Stimulated activated CD8-positive, alpha-beta memory T cell treated with anti-CD3 and anti-CD28 coated beads, Interleukin-4, amount 100 ng/mL, for 1 hour (primary cell): ENCODE measurements at places on chromosomes 7 and 10.

GRCh38 chr7:82472966-82473365, 29.4 kb upstream of the CACNA2D1 start:
- DNase-seq, result no peak

- DNase-seq, result no peak
These were observed 11.0 kb downstream of the TWIST1 start for GRCh38 chr7:19106241-19107080.

GRCh38 chr7:129227646-129228578, 3.1 kb downstream of the AHCYL2 start:
- DNase-seq, result no peak

- no peak for DNase-seq
These were observed 750.7 kb downstream of the MAGI2 start for GRCh38 chr7:78702770-78703169.

DNA sequence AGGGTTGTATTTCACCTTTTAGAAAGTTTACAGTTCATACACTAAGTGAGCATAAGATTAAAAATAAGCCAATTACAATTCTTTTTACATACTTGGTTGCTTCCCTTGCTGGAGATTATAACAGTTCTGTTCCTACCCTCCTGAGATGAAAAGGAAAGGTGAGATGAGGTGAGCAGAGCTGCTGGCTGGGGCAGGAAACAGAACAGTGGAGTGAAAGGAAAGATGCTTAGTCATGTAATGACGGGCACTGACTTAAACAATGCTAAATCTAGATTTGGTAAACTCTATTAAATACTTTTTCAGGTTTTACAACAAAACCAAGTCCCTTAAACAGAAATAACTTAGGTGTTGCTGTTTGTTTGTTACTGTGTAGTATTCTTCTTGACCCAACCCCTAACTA, 19.9 kb upstream of the ZEB1 start:
- no peak for DNase-seq

DNA sequence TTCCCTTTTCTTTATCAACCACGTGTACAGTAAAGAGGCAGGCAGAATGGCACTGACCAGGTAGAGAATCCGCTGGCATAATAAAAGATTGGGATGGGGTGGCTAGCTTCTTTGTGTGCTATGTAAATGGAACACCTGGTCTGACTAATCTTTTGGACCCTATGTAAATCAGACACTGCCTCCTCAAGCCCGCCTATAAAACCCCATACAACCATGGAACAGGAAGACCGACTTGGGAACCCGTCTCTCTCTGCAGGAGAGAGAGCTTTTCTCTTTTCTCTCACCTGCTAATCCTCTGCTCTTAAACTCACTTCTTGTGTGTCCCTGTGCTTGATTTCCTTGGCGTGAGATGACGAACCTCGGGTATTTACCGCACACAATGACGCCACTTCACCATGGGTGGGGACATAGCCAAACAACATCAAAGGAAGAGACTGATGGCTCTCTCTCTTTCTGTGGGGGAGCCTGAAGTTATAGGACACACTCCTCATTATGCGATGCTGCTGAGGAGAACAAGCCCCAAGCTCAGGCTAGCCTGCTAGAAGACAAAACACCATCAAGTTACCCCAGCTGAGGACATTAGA, 94.2 kb downstream of the ARL5B start:
- no peak for DNase-seq

GRCh38 chr10:75035975-75036708, 75.3 kb upstream of the SAMD8 start:
- no peak for DNase-seq

DNA sequence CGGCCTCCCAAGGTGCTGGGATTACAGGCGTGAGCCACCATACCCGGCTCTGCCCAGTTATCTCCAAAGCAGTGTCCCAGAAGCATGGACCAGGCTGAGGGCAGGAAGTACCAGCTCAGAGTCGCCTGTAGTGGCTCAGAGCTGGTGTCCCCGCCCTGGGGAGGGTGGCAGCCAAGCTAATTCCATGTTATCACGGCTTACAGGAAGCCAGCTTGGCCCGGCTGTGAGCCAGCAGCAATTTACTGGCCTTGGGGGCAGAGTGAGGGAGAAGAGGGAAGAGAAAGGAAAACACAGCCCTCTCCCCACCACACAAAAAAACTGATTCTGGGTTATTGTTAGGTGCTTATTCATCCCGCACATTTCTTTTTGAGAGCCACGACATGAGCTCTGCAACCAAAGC, 88.1 kb downstream of the HIP1 start:
- no peak for DNase-seq

GRCh38 chr10:71970331-71970730, 6.1 kb downstream of the CHST3 start:
- no peak for DNase-seq

- DNase-seq, result no peak
These were observed 1.4 kb downstream of the SFR1 start for GRCh38 chr10:104123397-104123796.

- DNase-seq, result no peak
These were observed 552.7 kb upstream of the NRP1 start for GRCh38 chr10:33887188-33887587.

GRCh38 chr10:98340261-98340939, 72.4 kb upstream of the LOXL4 start:
- no peak for DNase-seq

GRCh38 chr10:16792675-16793074, 24.5 kb downstream of the RSU1 start:
- DNase-seq, result no peak

GRCh38 chr10:74156919-74157289, 5.9 kb downstream of the ADK start:
- DNase-seq, result no peak

GRCh38 chr7:102404005-102404861, 8.1 kb downstream of the PRKRIP1 start:
- DNase-seq, result no peak

DNA sequence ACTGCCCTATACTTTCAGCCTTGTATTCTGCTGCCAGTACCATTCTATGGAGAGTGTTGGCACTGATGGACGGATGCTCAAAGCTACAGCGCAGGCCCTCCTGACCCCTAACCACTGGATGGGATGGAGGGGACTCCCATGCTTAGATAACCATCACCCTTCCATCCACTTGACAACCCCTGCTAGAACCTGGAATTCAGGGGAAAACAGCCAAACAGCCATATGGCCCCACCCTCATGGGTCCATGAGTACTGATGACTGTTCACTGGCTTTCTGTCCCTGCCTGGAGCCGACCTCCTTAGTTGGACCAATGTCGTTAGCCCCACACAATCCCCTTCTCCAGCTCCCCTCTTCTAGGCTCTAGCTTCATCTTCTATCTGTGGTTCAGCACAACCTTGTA, 16.2 kb downstream of the DUSP5 start:
- DNase-seq, result no peak

GRCh38 chr10:78556705-78557432, 511.9 kb upstream of the ZMIZ1 start:
- no peak for DNase-seq

GRCh38 chr10:19944911-19945663, 128.9 kb downstream of the PLXDC2 start:
- no peak for DNase-seq

- DNase-seq, result no peak
These were observed 177.9 kb downstream of the PLXNA4 start for GRCh38 chr7:132398253-132398925.

GRCh38 chr7:157684157-157684908, 347.5 kb downstream of the DNAJB6 start:
- DNase-seq, result no peak

- DNase-seq, result no peak
These were observed 989 bp downstream of the ERLIN1 start for GRCh38 chr10:100184840-100185239.

DNA sequence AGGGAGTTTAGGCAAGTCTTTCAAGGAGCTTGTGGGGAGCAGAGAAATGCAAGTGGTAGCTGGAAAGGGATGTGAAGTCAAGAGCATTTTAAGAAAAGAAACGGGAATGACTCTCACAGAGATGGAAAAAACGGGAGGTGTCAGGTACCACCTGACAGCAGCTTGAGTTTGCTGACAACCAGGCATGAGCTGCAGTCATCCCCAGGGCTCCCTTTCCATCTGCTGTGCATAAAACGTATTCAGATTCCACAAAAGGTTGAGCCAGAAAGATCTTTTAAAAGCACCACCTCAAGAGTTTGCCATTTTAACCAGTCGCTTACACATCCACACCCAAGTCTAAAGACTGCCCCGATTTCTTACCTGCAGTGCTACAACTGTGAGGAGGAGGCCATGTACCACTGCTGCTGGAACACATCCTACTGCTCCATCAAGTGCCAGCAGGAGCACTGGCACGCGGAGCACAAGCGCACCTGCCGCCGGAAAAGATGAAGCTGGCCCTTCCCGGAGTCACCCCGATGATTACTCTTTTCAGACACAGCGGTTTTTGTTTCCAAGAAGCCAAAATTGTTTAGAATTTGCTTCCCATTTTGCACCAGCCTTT, 116.8 kb downstream of the ZMYND11 start:
- DNase-seq, result no peak

DNA sequence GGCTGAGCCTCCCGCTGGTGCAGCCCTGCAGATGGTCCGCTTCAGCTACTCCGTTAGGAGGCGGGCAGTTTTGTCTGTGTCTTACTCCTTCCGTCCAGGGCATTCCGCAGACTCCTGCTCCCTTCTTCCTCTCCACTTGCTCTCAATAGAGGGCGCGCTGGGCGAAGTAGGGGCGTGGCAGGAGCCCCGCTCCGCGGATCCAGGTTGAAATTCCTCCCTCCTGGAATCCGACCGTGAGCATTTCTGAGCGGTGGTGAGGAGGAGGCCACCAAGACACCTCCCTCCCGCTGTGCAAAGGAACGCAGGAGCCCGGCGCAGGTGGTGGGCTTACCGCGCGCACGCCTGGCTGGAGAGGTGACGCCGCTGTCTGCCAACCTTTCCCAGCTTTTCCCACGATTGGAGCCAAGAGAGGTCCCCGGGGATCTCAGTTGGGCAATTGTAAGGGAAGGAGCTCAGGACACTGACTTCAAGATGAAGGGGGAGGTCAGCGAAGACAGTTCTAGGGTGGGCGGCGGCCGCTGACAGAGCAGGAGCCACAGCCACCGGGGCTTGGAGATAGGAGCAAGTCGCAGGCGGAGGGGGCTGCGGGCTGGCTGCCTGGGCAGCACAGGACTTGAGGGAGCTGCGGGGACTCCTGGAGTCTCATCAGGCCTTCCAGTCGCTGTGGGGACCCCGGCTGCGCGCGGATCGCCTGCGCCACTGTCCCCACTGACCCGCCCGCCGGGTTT, 1011.3 kb downstream of the XPNPEP1 start:
- no peak for DNase-seq

DNA sequence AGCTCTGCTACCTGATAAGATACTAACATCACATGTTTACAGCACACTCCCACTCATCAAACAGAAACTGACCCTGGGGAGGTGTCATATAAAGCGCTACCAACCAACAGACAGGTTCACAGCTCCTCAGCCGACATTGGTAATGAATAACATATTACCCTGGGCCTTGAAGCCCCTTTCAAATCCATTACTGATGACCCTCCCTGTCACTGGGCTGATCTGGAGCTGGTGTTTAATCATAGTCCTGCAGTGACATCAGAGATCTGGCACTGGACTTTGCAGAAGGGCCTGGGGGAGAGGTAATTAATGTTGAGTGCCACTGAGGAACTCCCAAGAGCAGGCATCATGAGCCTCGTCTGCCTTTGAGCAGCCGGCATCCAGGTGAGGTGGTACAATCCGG, 306.5 kb upstream of the NFE2L3 start:
- DNase-seq, result no peak

GRCh38 chr7:85261336-85261735, 74.5 kb upstream of the SEMA3D start:
- DNase-seq, result no peak

DNA sequence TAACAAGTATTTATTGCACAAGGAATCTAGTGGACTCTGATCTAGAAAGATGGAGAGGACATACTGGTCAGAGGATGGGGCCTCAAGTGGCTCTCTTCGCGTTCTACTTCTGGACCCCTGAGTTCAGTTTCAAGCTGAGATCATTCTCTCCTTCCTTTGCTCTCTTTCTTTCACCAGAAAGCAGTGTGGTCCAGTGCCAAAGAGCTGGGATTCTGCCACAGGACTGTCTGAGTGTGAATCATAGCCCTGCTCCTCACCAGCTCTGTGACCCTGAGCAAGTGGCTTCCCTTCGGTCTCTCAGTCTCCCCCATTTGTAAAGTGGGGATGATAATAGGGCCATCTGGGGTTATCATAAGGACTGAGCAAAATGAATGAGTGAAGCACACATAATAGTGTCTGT, 715.2 kb downstream of the SUGCT start:
- DNase-seq, result no peak
